ENCODE measurements at places on chromosomes 5 and 9.

DNA sequence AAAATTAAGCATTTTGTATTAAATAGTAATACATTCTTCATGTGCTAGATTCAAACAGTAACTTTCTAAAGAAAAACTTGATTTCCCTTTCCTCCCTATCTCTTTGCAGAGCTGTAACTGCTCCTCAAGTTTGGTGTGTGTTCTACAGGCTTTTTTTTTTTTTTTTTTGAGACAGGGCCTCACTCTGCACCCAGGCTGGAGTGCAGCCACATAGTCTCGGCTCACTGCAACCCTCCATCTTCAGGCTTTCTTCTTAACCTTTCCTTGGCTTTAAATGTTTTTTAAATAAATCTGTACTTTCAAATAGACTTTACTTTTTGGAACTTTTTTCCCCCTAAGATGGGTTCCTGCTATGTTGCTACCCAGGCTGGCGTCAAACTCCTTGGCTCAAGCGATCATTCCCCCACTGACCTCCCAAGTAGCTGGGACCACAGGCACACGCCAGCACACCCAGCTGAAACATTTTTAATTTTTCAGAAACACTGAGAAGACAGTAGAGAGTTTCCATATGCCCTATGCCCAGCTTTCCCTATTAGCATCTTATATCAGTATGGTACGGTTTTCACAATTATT is 9.1 kb downstream of the NDFIP1 start:
- DNase-seq = no peak

- DNase-seq = no peak
These were observed 25.1 kb downstream of the PUM3 start for GRCh38 chr9:2818804-2819121.

DNA sequence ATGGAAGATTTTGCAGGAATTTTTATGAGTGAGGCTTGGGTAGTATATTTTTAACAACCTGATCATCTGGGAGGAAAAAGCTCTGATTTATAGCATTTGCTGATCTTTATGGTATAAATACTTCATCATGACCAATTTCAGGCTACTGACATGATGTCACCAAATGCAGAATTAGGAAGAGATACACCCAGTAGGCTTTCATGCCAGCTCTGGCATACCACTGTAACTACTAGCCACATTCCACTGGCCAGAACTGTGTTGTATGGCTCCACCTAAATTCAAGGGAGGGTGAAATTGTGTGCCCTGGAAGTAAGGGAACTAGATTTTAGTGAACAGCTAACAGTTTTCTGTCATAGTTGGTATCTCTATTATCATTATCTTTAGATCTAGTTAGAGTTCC is 17.6 kb downstream of the AP3S1 start:
- DNase-seq = no peak

DNA sequence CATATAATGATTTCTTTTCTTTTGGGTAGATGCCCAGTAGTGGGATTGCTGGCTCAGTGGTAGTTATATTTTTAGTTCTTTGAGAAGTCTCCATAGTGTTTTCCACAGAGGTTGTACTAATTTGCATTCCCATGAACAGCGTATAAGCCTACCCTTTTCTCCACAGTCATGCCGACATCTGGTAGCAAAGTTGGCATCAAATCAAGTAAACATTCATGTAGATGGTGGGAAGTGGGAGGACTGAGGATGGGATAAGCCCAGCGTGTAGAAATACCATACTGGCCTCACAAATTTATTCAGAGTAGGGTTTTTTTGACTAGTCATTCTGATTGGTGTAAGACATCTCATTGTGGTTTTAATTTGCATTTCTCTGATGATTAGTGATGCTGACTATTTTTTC is 115.4 kb downstream of the EGFLAM start:
- no peak for DNase-seq

GRCh38 chr5:17282283-17283120 is 65.1 kb downstream of the BASP1 start:
- no peak for DNase-seq

DNA sequence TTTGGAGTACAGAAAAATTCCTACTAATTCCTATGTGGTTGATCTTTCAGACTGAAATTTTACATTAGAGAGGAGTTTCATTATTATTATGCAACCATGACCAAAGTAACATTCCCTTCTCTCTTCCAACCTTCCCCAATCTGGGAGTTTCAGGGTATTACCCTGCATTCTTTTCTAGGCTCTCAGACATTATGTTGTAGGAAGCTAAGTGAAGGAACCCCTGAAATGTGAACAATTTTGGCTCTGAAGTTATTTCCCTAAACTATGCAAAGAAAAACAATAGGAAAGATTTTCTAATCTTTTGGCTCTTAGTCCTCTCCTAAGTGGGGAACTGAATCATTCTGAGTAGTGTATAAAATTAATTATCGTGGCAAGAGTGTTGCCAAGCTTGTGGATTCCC is 63.3 kb upstream of the ZFAND5 start:
- DNase-seq = no peak

DNA sequence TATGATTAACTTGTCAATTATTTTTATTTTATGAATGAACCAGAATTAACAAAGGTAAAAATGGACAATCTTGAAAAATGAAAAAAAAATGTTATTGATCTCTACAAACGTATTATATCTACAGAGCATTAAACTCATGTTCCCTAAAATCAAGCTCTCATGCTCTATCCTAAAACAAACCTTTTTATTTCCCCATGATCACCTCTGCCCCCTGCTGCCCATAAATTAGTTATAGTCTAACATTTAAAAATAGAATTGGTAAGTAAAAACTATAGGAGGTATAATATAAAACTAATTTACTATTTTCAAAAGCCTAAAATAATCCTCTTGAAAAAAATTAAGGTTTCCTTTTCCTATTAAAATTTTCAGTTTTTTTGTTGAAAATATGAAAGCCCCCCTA is 168.0 kb upstream of the POU5F2 start:
- DNase-seq = no peak

- DNase-seq = no peak
These were observed 1729.2 kb upstream of the WWC1 start for GRCh38 chr5:166562246-166562645.

DNA sequence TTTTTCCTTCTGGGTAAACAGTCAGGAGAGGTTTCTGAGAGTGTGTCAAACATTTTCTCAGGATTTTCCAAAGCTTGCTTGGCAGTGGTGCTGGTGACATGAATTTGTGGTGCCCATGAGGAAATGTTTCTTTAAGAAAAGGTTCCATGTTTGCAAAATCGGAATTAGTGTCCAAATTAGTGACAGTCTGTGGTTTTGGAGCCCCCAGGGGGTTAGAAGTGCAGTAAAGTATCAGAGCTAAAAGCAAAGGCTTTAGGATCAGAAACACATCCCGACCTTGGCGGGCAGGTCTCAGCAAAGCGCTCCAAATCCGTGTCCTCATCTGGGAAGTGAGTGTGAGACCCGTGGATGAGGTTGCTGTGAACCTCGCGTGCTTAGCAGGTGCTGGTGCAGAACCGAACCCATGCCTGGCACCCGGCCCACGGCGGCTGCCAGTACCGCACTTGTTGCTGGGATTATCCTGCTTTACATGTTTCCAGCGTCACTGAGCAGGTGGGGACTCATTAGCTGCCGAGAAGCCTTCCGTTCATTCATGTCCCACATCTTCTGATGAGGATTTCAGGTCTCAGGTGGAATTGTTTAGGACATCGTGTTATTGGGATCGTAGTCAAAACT is 70.8 kb upstream of the COL5A1 start:
- no peak for DNase-seq

DNA sequence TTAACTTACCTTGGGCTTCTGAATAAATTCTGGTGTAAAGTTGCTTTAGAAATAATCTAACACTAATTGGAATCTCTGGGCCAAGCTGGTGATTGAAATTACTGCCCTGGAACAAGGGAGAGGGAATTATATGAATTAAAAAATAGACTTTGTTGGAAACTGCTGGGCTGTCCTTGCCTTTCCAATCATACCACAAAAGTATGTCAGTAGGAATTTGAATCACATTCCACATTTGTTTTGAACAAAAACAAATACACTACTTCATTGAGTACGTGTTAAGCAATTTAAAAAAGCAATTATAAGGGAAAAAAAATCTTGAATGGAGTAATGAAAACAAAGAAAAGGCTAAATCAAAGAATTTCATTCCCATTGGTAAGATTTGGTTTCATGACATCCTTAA is 102.5 kb upstream of the SREK1 start:
- DNase-seq = no peak

DNA sequence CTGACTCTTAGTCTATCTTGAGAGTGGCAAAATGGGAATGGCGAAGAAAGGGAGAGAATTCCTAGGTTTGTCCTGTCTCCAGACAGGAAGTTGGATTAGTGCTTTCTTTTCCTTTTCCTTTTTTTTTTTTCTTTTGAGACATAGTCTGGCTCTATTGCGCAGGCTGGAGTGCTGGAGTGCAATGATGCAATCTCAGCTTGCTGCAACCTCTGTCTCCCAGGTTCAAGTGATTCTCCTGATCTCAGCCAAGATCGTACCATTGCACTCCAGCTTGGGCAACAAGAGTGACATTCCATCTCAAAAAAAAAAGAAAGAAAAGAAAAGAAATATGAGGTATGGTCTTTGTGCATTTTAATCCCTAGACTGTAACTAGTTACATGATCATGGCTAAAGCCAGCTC is 12.6 kb upstream of the KIF27 start:
- no peak for DNase-seq

GRCh38 chr5:154541553-154541952 is 63.5 kb upstream of the HAND1 start:
- no peak for DNase-seq

- DNase-seq = no peak
These were observed 4.9 kb downstream of the FBP2 start for GRCh38 chr9:94588681-94589080.

DNA sequence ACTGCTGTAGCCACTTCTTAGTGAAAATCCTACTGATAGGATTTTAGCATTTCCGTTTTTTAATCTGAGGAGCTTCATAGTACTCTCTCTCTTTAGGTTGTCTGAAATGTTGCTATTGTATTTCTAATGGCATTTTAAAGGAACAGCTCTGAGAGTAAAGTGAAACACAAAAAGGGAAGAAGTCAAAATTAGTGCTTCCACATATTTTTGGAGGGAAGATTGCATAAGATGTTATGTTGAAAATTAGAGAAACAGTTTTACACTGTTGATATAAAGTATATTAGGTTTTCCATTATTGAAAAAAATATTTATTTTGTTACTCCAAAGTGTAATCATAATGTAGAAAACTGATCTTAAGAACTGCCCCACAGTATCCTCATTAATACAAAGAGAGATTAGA is 525.1 kb downstream of the TAF11L14 start:
- no peak for DNase-seq

GRCh38 chr5:180026320-180026719 is 45.2 kb downstream of the RNF130 start:
- no peak for DNase-seq

- no peak for DNase-seq
These were observed 38.9 kb downstream of the WNK2 start for GRCh38 chr9:93222890-93223259.

- DNase-seq = no peak
These were observed 101.2 kb downstream of the TRIM36 start for GRCh38 chr5:115068239-115069086.

GRCh38 chr5:32942225-32942989 is 231.3 kb downstream of the NPR3 start:
- DNase-seq = no peak

- no peak for DNase-seq
These were observed 89.7 kb upstream of the EQTN start for GRCh38 chr9:27386571-27387091.

DNA sequence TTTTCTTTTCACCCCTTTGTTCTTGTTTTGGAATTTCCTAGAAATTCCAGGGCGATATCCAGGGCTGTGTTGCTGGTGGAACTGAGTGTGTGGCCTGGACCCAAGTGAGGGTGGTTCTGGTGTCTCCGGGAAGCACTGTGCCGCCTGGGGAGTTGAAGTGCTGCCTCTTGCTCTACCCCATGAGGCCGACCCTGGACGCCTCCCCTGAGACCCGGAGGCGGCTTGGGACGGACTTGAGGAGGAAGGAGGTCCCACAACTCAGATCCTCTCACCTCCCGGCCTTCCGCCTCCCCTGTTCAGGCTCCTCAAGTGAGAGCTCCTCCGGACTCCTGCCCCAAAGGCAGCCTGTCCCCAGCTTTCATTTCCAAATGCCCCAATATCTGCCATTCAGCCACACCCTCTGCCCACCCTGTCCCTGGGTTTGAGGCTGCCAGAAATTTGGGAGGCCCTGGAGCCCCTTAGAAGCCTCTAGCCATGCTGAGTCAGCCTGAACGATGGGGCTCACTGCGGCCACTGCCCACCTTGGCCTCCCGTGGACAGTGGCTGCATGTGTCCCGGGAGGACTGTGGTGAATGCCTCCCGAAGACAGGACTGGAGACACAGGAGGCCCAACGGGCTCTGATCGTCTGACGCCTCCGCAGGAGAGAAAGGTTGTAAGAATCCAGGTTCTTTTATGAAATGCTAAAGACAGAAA is 42.6 kb upstream of the SLC6A19 start:
- no peak for DNase-seq

GRCh38 chr5:75933489-75933888 is 149.7 kb upstream of the SV2C start:
- DNase-seq = no peak

DNA sequence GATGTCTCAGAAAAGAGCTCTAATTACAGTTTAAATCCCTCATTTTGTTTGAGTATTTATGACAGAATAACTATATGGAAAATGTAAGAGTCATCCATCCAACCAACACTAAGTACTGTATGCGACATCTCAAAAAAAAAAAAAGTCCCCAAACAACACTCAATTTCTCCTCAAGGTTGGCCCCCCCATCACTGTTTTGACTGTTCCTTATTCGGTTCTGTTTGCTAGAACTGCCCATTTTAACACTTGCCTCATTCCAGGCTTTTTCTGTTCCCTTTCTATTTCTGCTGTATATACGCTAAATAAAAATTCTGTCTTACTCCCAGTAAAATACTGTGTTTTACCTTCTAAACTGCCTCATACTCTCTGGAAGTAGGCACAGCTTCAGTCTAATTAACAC is 25.2 kb downstream of the GLDC start:
- DNase-seq = no peak

DNA sequence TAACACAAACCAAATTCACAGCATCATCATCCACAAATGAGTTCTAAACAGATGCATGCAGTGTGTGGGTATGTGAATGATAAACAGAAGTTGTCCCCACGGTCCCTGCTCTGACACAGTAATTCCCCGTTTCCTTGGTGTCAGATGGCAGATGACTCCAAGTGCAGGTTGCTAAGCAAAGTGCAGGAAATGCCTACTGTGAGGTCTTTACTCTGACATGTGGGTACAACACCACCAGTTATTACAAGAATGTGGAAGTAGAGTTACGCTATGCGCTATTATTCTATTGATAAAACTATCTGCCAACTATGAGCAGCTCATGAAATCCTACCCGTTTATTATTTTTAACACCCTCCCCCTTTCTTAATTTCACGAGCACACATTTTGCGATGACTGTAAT is 448.9 kb downstream of the BNC2 start:
- no peak for DNase-seq

- no peak for DNase-seq
These were observed 46.3 kb downstream of the GGTA1 start for GRCh38 chr9:121453232-121453892.

DNA sequence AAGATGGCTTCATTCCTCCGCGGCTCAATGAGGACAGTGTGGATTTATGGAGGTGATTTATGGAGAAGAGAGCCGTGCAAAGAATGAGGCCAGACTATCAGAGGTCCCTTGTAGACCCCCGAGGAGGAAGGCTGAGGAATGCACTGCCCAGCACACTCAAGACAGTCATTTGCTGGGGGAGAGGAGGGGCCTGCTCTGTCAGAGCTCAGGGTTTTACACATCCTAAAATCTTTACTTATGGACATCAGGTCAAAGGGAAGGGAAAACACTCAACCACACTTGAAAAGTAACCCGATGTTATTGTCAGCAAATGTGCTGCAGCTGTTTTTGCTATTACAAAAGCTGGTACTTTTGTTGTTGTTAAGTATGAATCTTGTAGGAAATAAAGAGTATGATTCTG is 289.5 kb downstream of the SLIT3 start:
- no peak for DNase-seq
